Skin of body (tissue), 3 donors: ENCODE measurements at places on chromosomes 2 and 18. TPM values are rescaled to one million over a fixed set of nuclear protein-coding genes. Genes with fewer than 3 reads are reported as not detected.

DNA sequence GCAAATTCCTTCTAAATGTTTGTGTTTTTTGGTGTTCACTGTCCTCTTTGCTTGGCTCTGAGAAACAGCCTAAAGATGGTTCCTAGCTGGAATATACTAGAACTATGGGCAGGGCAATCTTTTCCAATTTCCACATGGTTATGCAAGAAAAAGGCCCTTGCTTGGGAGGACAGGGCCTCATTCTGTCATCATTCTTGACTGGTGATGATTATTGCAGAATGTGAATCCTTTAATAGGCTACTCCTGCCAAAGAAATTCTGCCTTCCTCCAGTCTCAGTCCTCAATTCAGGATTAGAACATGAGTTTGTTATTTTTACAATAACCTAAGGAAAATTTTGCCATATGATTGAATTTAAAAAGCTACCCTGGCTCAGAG lies 218.7 kb downstream of the HNMT start:
- peak; percentile 34 for DNase-seq

DNA sequence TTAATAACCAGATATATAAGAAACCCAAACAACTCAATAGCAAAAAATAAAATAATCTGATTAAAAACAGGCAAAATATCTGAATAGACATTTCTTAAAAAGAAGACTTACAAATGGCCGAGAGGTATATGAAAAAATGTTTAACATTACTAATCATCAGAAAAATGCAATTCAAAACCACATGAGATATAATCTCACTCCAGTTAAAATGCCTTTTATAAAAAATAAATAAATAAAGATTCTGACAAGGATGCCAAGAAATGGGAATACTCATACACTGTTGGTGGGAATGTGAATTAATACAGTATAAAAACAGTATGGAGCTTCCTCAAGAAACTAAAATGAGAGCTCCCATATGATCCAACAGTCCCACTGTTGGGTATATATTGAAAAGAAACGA lies 33.9 kb upstream of the BMP10 start:
- no peak for DNase-seq

Gene HYCC2
- 21.6 TPM for total RNA-seq

GRCh38 chr2:7952046-7952745 lies 729.7 kb upstream of the ID2 start:
- DNase-seq, result no peak

DNA sequence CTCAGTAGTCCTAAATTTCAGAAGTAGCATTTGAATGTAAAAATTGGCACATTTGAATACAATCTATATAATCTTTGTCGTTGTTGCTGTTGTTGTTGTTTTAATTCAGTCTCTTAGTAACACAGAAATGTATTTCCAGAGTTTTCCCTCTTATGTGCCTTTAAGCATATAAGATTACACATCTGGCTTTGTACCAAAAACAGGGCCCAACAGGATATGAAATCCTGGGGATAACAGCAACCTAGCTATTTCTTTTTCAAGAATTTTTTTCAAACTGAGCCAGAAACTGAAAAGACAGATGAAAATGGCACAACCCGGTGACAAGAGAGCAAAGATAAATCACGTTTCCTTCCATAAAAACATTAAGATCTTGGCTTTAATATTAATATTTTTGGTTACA lies 906.7 kb downstream of the NRXN1 start:
- DNase-seq, result peak; percentile 58

DNA sequence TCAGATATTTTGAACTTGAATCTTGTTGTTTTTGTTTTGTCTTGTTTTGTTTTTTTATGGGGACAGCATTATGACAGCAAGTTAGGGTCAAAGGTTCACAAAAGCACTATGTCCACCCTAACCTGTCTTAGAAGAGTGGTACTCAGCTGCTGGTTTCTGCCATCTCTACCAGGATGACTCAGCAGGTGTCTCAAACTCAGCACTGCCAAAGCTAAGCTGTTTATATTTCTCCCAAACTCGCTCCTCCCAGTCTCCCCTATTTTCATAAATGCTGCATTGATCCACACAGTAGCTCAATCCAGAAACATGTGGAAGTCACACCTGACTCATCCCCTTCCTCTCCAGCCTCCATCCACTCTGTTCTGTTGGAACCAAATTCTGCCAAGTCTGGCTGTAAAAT lies 134.9 kb downstream of the ZBTB7C start:
- no peak for DNase-seq

Gene CYP27A1
- total RNA-seq, result 10.8 TPM

DNA sequence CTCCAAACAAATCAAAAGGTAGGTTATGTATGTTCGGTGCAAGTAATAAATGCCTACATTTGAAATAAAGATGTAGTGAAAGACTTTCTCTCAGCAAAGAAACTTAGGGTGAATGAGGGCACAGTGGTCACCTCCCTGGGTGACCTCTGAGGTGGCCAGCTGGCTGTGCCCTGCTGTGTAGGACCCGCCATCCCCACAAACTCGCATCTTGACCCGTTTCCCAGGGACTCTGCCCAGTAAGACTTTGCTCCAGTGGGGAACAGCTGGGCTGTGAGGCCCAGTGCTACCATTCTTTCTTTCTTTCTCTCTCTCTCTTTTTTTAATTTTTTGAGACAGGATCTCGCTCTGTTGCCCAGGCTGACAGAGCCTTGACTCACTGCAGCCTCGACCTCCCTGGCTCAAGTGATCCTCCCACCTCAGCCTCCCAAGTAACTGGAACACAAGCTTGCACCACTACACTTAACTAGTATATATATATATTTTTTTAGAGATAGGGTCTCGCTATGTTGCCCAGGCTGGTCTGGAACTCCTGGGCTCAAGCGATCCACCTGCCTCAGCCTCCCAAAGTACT lies 8.2 kb upstream of the GAREM2 start:
- no peak for DNase-seq

Gene DNAH6
- total RNA-seq, result 0.30 TPM

GRCh38 chr2:181188605-181189004 lies 208.2 kb downstream of the UBE2E3 start:
- DNase-seq, result no peak

Gene CCDC85A
- total RNA-seq, result 3.6 TPM

Gene LYPD1
- total RNA-seq, result 0.99 TPM

- DNase-seq, result no peak
Observed at GRCh38 chr18:13536578-13536977, 189.8 kb downstream of the FAM210A start.

Gene POMC
- total RNA-seq, result 3.6 TPM

DNA sequence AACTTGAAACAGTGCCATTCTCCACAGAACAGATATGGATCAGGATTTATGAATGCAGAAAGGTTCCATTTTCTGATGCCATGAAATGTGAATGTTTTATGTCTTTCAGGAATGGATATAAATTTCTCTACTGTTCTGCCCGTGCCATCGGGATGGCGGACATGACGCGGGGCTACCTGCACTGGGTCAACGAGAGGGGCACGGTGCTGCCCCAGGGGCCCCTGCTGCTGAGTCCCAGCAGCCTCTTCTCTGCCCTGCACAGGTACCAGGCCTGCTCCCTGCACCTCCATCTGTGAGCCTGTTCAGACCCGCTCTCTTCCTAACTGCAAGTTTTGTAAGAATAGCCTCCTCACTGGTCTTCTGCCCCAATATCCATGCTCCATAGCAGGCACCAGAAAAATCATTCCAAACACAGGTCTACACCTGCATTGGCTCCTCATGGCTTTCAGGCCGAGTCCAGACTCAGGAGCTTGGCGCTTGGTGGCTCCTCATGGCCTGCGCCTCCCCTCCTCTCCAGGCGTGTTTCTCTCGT lies 68.6 kb downstream of the LPIN1 start:
- DNase-seq, result no peak

Gene SERPINB4
- 29.1 TPM for total RNA-seq

DNA sequence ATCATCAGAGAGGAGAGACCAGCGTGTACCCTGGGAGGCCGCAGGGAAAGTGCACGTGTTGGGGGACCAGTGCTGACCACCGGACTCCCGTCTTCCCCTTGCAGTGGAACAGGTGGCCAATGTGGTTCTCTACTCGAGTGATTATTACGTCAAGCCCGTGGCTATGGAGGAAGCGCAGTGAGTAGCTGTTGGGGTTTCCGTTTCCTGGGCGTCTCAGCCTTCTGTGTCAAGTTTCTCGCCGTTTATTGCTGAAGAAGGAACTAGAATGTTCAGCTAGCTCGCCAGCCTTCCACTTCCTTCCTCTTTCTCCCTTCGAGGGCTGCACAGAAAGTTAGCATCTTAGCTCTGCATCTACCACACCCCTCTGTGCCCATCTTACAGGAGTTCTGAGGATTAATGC lies 22.8 kb upstream of the DGKD start:
- DNase-seq, result no peak

DNA sequence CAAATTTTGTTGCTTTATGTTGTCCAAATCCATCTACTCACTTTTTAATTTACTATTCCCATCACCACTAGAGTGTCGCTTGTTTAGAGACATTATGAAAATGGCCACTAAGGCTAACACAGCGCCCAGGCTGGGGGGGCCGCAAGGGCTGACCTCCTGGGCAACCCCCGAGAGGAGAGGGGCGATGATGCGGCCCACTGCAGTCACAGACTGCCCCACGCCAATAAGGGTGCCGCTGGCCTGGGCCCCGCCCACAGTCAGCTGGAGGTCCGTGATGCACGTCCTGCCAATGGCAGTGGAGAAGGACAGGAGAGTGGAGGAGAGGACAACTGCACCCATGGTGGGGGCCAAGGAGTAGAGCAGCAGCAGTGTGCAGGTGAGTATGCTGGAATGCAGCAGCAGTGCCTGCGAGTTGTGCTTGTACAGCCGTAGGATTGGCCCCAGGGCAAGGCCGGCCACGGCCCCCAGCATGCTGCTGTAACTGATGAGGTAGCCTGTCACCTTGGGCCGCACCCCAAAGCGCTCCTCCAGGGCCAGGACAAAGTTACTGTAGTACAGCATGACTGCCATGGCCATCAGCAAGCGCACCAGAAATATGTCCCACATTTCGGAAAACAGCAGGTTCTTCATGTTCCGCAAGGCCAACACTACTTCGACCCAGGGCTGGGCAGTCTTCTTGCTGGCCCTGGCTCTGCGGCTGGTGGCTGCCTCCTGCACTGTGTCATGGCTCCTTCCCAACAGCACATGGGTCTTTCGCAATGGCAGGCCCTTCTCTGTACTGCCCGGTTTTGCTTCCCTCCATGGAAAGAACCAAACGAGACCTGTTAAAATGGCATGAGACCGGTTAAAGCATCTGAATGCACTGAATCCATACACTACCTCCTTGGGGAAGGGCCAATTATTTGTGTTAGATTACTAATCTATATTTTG lies 43.2 kb upstream of the TMEM182 start:
- no peak for DNase-seq

DNA sequence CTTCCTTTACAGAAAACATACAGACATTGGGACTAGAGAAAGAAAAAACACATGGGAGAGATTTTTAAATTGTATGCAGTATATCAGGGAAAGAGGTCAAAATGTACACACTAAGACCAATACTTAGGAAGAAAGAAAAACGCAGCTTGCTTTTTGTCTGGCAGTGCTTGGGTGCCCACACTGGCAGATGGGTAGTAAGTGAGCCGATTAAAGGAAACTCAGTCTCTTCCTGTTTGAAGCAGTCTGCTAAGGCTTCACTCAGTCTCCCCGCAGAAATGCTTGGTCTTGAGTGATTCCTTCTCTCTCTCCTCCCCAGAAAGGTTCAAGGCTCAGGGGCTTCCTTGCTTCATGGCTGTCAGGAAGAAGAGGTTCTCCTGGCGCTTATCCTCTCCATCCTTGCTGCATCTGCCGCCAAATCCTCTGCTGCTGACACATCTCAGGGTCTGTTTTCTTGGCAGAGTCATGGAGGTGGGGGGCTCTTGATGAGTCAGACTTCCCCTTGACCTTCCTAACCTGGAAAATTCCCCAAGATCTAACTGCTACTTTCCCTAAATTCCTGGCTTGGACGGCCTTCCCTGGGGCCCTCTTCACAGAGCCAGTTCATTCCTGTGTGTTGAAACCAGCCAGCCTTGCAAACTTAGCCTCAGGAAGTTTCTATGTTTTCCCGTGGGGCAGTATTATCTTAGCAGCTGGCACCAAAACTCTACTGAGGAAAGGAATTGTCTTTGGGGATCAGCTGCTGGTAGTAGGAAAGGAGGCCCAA lies 10.5 kb upstream of the TMSB10 start:
- DNase-seq, result no peak

Gene FN1
- 394 TPM for total RNA-seq

- no peak for DNase-seq
Observed at GRCh38 chr2:29705616-29706015, 215.8 kb downstream of the ALK start.

DNA sequence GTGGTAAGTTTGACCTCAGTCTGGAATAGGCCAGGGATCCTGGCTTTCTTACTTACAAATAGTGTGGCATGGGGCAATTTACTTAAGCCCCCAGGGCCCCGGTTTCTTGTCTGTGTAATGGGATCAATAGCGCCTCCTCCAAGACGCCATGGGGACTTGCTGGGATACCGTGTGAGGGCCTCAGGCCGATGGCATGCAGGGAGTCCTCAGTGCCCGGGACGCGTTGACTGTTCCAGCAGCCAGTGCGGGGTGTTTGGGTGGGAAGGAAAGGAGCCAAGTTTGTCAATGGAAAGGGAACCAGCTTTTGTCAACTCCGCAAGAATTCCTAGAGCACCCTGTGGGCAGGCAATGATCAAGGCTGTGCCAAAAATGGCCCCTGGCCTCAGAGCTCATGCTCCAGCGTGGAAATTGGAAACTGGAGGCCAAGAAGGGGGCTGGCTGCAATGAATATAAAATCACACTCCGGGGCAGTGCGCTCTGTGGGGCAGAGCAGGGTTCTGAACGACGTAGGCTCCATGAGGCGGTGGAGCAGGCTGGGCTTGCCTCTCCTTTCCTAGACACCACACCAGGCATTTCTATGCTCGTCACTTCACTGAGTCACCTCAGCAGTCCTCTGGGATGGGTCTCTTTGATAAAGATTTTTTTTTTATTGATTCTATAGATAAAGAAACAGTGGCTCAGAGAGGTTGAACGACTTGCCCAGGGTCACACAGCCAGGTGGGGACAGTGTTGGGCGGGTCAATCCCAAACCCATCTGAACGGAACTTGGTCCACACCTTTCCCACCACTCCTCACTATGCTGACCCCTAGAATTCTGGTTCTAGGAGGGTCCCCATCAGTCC lies 56.7 kb upstream of the ASAP2 start:
- DNase-seq, result no peak

DNA sequence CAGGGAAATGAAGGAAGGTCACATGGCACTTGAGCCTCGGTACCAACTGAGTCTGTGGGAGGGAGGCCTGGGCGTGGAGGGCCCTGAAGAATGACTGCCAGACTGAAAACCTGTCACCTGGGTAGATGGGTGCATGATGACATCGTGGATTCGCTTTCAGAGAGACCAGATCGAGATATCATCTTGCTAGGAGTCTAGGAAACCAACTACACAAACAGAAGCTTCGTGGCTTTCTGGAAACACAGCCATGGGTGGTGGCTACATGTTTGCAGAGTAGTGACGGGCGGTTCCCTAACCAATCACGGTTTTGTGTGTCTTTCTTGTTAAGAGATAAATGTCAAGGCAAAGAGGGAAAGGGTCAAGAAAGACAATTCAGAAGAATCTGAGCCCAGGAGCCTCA lies 155.0 kb downstream of the EIPR1 start:
- no peak for DNase-seq

Gene NPPC
- total RNA-seq, result 1.7 TPM

Gene TUBB8B
- not detected for total RNA-seq
